ENCODE measurements at places on chromosomes 11 and 22. TPM values are rescaled to one million over a fixed set of nuclear protein-coding genes. Genes with fewer than 3 reads are reported as not detected.

DNA sequence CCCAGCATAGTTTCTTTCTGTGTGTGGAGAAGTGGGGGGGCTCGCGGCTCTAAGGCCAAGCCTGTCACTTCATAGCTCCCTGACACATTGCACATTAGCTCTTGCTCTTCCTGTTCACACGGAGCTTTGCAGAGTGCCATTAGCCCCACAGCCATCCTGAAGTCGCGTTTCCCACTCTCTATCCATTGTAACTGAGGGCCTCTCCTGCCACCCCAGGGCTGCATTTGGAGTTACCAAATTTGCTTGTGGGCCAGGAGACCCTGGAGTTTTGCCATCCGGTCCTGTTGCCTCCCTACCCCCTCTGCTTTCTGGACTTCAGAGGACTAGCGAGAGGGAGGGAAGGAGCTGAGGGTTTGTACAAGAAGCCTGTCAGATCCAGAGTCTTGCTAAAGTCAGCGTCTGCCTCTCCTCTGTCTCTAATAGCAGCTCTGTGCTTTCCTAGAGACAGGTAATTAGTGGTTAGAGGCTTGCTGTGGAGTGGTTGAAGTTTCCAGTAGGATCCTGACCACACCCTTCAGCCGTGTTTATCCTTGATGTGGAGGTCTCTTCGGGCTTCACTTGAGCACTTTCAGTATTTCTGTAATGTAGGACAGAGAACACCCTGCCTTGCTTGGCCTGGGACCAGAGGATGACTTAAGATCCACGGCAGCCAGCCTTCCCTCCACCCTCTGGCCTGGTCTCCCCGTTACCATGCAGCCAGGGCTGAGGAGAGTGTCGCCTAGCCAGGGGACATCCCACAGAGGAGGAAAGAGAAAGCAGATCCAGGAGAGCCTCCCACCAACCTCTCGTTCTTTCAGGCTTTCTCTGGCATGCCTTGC lies 14.1 kb downstream of the DCPS start:
- DNase-seq, result no peak

GRCh38 chr11:19558189-19558986 lies 154.2 kb upstream of the NAV2 start:
- DNase-seq, result no peak

The ANKK1 gene
- total RNA-seq, result 0.18 TPM

DNA sequence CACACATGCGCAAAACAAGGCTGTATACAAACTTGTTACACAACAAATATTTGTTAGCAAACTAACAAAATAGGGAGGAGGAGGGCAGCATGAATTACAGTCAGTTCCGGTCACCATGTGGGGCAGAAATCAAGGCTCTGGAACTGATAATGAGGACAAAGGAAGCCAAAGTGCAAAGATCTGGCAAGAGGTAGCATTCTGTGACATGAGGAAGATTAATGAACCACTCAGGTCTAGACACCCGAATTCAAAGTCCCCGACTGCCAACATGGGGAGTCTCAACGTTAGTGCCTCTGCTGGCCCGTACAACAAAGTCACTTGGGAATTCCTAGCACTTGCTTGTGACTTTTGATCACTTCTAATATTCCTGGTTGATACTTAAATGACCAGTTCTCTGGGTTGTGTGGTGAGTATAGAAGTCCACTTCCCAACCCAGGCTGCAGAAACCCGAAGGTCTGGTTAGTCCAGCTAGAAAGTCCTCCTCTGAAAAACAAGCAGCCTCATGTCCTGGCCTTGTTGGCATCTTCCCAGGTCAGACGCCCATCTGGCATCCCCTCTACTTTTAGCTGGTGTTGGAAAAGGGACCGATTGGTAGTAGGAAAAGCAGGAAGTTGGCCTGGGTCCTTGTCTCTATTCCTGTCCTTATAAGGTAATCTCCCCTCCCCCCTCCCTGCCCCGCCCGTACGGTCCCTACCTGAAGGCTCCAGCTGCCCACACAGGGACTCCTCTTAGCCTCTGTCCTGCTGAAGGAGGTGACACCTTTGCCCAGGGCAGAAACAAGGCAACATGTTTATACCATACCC lies 1.6 kb downstream of the SUN2 start:
- no peak for DNase-seq

- DNase-seq, result peak; percentile 65
These were observed at the start of gene DEUP1 for GRCh38 chr11:93330446-93330984. Gene DEUP1, plus strand, starts transcription at chr11:93330742. Its CDS starts 1,518 bp downstream, at chr11:93332260.

The CLCF1 gene
- 12.6 TPM for total RNA-seq

DNA sequence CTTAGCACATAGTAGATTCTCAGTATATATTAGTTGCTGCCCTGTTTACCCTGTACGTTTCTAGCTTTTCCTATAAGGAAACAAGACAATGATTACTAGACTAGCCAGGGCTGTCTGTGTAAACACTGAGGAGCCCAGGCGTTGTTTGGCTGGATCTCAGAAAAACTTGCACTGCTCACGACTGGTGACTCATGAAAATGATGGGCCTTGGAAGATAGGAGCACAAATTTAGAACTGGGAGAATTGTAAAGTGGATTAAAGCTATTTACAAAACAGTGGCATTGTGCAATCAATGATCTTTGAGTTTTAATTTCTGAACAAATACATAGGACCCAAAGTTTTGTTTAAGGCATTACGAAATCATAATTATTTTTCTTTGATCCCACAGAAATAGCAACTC lies 276.9 kb downstream of the FAM76B start:
- peak; percentile 7 for DNase-seq

DNA sequence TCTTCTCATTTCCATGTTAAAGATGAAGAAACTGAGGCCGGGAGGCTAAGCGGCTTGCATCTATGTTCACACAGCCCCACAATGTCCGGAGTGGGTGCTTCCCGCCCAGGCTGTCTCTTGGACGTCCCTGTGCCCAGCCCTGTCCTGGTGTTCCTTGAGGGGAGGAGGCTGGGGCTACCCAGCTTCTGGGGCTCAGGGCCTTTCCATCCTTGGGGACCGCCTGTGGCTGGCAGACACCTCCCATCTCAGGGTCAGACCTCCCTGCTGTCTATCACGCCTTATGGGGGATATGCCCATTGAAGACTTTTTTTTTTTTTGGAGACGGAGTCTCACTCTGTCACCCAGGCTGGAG lies 95.5 kb downstream of the WNT7B start:
- DNase-seq, result no peak

DNA sequence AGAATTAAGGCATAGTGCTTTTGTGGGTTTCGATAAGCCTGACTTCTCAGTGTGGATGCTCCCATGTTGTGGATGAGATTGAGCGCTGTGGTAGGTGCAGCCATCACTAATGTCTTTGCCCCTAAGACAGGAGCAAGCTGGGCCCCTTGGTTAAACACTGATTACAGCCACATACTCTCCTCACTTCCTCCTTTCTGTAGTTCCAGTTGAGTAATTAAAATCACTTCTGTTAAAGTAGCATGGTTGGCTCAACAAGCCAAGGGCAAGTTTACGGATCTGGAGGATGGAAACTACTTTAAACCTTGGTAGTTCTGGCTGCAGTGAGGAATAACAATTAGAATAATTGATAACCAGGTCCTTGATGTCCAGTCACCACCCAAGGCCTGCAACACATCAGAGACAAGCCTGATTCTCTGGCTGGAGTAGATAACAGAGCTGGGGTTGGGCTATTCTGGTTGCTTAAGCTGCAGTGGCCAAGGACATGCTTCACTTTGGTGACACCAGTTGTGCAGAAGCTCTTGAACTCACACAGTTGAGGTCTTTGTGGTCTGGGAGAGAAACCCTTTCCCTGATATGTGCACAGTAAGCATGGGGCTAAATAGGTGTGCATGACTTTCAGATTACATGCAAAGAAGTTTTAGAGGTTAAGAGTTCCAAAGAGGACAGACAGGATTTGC lies 81.3 kb downstream of the KIRREL3 start:
- DNase-seq, result no peak

The HYLS1 gene
- 5.5 TPM for total RNA-seq

DNA sequence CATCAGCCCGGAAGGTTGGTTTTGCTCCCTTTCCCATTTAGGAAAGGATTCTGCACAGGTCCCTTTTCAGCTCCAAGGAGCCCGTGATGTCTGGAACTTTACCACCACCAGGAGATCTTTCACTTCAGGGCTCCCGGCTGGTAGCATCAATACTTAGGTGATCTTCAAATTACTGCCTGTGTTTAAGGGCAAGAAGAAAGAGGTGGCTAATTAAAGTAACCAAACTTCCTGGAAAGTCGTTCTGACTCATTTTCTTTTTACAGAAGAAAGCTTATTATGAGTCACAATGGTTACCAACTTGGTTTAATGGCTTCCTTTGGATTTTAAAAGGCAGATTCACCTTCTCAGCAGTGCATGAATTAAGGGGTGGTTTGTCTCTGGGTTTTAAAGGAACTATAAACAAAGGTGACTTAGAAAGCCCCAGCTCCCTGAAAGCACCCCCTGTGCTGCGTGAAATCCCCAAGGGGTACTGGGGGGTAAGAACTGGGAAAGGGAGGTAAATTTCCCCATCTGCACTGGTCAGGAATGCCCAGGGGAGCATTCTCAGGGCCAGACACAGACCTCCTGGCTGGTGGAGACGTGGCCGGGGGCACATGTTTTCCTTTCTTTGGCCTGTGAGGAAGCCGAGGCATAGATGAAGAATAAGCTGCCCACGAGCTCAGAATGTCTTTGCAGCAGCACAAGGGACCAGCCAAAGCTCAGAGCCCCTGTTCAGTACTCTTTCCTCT lies 8.8 kb downstream of the POU2F3 start:
- DNase-seq, result no peak

The POTEH gene
- total RNA-seq, result not detected

The FANCF gene
- 9.3 TPM for total RNA-seq

DNA sequence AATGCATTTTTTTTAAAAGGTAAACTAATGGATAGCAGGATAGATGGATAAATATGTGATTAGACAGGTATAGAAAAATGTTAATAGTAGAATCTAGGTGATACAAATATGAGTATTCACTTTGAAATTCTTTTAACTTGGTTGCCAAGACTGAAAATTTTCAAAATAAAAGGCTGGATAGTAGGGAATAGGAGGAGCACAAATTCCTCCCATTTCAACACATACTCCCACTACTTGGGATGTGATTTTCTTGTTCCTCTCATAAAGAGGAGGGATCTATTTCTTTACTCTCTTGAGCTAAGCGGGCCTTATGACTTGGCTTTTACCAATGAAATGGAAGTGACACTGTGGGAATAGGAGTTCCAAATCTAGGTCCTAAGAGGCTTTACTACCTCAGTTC lies 35.9 kb downstream of the PIK3C2A start:
- DNase-seq, result no peak

The MOV10L1 gene
- not detected for total RNA-seq

The DLAT gene
- 28.2 TPM for total RNA-seq

The RGL4 gene
- 0.15 TPM for total RNA-seq

Data from endothelial cell (in vitro differentiated cells).